ENCODE measurements at places on chromosomes 12 and 14.

DNA sequence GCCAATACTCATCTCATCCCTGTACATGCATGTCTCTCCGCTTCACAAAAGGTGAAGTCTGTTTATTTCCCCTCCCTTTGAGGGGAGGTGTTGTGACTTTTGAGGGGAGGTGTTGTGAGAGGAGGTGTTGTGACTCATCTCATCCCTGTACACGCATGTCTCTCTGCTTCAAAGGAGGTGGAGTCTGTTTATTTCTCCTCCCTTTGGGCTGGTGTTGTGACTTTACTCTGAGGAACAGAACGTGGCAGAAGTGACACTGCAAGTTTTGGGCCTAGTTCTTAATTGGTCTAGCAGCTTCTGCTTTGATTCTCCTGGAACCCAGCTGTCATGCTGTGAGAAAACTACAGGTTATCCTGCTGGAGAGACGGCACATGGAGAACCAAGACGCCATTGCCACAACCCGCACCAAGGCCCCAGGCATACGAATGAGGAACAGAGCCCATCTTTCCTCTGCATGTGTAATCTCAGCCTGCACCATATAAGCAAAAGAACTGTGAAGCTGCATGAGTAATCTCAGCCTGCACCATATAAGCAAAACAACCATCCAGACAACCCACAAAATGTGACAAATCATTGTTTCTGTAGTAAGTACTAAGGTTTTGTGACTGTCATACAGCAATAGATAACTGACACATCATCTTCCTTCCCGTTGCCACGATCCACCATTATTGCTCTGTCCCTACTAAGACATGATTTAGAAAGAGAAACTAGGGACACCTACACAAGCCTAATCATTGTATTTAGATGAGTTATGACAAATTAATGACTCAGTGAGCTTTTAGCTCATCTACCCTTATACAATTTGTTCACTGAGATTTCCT lies 30.0 kb downstream of the GALNT4 start:
- DNase-seq, result no peak

GRCh38 chr12:38469715-38470114 lies 153.1 kb downstream of the ALG10B start:
- DNase-seq, result no peak

- DNase-seq, result no peak
Observed at GRCh38 chr12:116551952-116552772, 7.0 kb upstream of the MAP1LC3B2 start.

DNA sequence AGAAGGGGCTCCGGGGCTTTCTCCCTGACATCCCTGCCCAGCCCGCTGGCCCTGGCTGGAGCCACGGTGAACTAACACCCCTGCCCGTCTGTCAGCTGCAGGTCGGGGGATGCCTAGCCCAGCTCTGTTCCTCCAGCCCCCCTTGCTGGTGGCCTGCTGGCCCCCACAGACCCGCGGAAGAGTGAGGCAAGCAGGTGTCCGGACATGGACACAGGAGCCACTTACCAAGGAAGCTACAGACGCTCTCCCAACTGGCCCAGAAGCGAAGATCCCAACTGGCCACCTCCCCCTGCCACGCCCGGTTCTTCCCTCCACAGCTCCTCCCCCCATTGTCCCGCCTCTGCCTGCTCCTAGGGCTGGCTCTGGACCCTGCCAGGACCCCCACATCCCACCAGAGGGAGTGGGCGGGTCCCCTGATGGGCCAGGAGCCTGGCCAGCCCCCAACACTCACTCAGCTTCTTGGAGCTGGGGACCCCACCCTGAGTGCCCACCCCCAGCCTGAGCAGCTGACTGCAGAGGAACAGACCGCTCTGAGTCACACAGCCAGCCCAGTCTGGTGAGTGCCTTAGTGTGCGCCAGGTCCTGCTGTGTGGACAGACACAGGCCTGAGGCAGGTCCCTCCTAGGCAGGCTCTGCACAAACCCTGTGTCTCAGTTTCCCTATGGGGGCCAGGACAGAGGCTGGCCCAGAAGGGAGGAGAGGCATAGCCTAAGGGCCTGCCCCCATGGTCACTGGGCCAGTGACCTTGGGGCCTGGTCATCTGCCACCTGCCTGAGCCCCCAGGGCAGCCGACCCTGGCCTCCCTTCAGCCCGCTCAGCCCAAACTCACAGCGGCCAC lies 7.7 kb downstream of the AHNAK2 start:
- no peak for DNase-seq

- DNase-seq, result no peak
Observed at GRCh38 chr12:125988545-125988944, 923.3 kb downstream of the AACS start.

DNA sequence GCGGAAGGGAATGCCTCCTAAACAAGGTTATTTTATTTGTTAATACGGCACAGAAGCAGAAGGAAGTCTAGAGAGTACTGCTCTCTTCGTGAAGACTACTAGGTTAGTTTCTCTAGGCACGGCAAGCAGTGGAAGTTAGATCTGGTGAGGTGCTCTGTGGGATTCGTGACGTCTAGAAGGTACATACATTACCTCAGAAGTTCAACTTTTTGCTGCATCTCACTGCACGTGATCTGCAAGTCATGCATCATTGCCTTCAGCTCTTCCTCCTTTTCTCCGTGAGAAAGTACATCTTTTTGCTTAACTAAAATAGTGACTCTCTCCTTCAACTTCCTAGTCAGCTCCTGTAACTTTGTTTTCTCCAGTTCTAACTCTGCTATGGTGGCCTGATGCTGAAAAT lies 74.7 kb downstream of the NIN start:
- DNase-seq, result no peak

GRCh38 chr12:132807295-132808092 lies 21.2 kb downstream of the GOLGA3 start:
- DNase-seq, result no peak

DNA sequence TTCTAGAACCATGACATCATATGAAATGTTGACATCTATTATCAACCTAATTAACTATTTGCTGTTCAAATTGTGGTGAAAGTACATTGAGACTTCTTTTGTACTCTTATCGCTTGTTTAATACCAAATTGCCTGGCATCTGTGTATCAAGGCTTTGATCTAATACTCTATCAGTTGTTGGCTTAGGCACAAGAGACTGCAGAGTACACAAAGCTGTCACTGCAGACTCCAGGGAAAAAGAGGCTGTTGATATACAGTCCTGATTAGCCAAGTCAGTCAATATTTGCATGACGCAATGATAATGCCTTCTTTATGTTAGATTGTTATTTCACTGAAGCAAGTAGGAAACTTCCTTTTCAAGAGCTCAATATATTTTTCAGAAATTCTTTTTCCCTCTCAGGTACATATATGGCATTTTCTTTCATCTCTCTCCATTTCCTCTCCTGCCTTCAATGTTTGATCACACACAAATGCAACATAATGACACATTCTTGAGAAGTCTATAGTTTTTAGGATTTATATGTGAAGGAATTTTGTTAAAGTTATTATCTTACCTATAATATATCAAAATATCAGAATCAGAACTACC lies 32.3 kb upstream of the PTCSC3 start:
- no peak for DNase-seq

GRCh38 chr14:31346097-31346496 lies 74.3 kb downstream of the HEATR5A start:
- no peak for DNase-seq

GRCh38 chr14:68824207-68824516 lies 31.3 kb upstream of the ZFP36L1 start:
- no peak for DNase-seq

DNA sequence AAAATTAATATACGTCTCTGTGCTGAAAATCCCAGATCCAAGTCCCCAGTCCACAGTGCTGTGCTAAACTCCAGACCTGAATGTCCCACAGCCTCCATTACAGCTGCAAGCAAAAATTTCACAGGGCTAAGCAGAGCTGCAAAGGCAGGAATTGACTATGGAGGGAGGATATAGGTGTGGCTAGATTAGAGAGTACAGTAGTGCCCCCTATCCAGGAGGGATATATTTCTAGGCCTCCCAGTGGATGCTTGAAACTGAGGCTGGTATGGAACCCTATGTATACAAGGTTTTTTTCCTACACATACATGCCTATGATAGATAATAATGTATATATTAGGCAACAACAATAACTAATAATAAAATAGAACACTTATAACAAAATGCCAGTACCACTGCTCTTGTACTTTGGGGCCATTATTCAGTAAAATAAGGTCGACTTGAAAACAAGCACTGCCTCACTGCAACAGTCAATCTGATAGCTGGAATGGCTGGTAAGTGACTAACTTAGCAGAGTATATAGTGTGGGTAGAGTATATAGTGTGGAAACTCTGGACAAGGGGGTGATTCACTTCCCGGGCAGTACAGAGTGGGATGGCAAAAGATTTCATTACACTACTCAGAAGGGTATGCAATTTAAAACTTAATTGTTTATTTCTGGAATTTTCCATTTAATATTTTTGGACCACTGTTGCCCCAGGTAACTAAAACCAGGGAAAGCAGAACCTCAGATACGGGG lies 82.7 kb downstream of the C14orf132 start:
- DNase-seq, result no peak

DNA sequence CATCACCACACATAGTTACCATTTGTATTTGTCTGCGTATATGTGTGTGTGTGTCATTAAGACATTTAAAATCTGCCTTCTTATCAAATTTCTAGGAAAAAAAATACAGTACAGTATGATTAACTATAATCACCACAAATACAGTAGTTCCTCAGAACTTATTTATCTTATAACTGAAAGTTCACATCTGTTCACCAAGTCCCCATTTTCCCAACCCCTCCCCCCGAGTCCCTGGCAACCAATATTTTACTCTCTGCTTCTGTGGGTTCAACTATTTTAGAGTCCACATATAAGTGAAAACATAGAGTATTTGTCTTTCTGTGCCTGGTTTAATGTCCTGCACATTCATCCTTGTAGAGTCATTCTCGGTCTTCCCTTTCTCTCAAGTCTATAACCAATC lies 12.3 kb downstream of the CAPS2 start:
- no peak for DNase-seq

GRCh38 chr12:106227641-106228319 lies 20.0 kb downstream of the CKAP4 start:
- no peak for DNase-seq

- no peak for DNase-seq
Observed at GRCh38 chr12:91920276-91920675, 225.4 kb downstream of the BTG1 start.
